ENCODE measurements at places on chromosomes 2 and 18.

DNA sequence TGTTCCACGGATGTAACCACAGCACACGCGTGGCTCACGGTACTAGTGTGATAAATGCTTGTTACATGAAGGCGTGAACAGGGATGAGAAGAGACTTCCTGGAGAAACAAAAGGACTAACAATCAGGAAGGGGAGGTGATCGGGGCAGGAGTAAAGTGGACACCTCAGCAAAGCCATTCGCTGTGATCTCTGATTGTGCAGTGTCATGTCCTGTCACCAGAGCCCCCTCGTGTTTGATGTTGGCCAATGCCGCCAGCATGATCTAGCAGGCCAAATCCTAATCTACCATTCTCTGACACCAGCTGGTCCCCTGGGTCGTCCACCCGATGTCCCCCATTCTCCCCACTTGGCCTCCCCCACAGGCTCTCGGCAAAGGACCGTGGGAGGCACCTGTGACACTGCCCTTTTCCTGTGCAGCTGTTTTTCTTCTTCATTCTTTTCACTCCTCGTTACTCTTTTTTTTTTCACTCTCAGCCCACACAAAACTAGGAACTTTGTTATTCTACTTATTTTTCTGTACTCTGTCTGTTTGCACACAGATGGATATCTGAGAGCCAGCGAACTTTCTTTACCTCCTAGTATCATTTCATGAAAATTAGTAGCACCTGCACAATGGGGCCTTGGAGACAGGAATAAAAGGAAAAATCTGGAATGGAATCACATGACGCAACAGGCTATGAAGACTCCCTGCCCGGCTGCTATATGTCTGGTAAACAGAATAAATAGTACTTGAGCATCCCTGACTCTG is 146.8 kb downstream of the TGIF1 start:
- no peak for DNase-seq

DNA sequence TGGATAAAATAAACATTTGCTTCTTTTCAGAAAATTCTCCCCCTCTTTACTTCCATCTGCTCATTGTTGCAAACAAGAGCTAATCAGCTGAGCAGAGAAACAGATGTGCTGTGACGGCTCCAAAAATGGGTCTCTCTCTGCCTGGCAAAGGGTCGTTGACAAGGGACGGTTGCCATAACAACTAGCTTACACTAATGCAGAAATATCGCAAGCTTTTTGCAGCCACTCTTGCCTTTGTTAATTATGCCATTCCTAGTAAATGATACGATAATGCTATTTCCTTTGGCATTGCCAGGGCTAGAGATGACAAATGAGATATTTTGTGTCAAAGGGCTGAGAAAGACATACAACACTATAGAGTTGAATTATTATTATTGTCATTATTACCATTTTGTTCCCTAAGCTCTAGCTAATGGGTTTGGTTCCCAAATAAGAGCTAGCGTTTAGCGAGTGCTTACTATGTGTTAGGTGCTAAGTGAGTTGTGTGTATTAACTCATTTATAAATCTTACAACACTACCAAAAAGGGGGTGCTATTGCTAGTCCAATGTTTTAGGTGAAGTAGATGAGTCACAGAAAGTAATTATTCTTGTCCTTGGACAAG is 46.8 kb downstream of the MYO3B start:
- DNase-seq: no peak

GRCh38 chr2:113266431-113266830 is 12.3 kb downstream of the PAX8 start:
- DNase-seq: no peak

DNA sequence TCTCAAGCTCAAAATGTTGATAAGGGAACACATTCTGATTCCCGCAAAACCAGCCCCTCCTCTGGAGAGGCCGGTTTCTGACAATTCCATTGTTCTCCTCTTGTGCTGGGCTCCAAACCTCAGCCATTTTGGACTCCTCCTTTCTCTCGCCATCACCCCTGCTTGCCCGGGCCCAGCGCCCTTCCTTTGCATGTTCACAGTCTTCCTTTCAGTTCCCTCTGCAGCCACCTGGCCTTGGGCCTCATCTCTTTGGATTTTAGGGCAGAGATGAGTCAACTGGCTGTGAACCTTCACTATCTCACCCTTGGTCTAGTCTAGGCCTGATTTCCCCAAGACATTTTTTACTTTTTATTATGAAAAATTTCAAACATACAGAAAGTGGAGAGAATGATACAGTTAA is 155.9 kb upstream of the MAP3K20 start:
- no peak for DNase-seq

GRCh38 chr2:20241973-20242726 is 17.2 kb upstream of the SDC1 start:
- no peak for DNase-seq

DNA sequence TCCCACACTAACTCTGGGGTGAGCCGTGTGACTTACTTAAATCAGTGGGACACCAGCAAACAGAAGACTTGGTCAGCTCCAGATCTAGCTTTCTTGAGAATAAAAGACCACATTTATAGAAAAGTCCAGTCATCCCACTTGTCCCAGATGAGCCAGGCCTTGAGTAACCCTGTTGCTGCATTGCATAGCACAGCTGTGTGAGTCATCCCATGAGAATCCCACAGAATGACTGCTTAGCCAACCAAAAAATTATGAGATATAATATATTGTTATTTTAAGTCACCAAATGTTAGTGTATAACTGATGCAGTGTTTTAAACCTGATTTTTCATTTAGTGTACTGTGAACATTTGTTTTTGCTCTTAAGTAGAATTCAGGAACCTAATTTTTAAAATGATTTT is 94.2 kb upstream of the FSHR start:
- no peak for DNase-seq

DNA sequence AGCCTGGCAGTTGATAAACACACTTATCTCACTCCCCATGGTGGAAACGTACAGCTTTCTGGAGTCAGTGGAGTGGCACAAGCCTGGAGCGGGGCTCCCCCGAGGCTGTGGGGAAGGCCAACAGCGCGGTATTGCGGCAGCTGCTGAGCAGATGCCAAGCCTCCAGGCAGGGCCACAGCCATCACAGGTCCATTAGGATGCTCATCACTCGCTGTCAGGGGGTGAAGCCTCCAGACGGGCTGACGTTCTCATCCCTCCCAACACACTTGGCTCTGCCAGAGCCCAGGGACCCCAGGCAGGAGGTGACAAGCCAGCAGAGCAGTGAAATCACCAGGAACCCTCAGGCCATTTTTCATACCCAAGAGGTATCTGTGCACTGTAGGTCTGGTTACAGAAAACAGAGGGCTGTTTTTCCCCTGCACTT is 529.2 kb upstream of the KLHL29 start:
- DNase-seq: no peak

DNA sequence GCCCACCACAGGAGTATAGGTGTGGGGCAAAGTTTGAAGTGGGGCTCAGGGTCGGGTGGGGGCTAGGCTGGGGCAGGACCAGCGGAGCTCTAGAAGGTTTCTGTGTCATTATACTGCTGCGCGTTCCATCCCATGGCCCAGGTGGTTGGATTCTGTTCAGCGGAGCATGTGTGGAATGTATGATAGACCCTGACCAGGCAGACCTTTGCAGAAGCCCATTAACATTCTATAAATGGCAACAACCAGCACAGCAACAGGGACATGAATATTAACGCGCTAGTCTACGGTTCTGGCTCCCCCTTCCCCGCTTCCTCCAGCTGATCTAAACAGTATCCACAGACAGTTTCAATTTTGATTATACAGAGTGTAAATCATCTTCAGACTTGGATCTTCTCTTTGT is 4.1 kb upstream of the PRKCE start:
- no peak for DNase-seq

- DNase-seq: no peak
Measured at GRCh38 chr2:171244970-171245782, 84.5 kb upstream of the TLK1 start.

- DNase-seq: no peak
Measured at GRCh38 chr2:218235017-218235416, 18.0 kb downstream of the ARPC2 start.

DNA sequence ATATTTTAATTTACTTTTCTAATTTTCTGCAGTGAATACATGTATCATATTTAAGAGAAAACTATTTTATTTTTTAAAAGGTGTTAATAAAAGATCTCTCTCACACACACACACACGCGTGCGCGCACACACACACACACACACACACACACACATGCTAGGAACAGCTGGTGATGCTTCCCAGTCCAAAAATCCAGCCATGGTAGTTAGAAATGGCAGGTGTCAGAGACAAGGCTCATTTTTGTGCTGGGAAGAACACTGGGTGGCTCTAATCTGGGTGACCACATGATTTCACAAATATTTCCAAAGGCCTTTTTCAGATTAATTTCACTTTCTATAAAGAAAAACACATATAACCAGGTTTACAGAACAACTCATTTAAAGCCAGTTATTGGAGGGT is 104.5 kb upstream of the NCK2 start:
- DNase-seq: no peak

All from suprapubic skin (tissue), 4 donors.